Smooth muscle cell of the pulmonary artery (primary cell): ENCODE measurements at places on chromosomes 11 and 22. TPM values are rescaled to one million over a fixed set of nuclear protein-coding genes. Genes with fewer than 3 reads are reported as not detected.

The CCDC87 gene
- total RNA-seq = 0.56 and 0.59 TPM in 2 replicates

The OR10A2 gene
- total RNA-seq = not detected in 2 replicates

The KCNJ1 gene
- total RNA-seq = not detected in 2 replicates

The MAJIN gene
- total RNA-seq = not detected in 2 replicates

The OR52E1 gene
- total RNA-seq = not detected in 2 replicates

The PTPRJ gene
- total RNA-seq = 12.9 and 19.5 TPM in 2 replicates

The DAGLA gene
- total RNA-seq = 3.8 and 4.4 TPM in 2 replicates

The TPST2 gene
- 39.2 and 60.7 TPM in 2 replicates for total RNA-seq

The FHIP1B gene
- 13.3 and 21.1 TPM in 2 replicates for total RNA-seq

The MYBPC3 gene
- total RNA-seq = not detected in 2 replicates

The ZNF280B gene
- total RNA-seq = 0.13 and 0.30 TPM in 2 replicates

The EIF3L gene
- 343 and 385 TPM in 2 replicates for total RNA-seq

The TNNI2 gene
- not detected in 2 replicates for total RNA-seq
